ENCODE measurements at places on chromosomes 5 and 9. TPM values are rescaled to one million over a fixed set of nuclear protein-coding genes. Genes with fewer than 3 reads are reported as not detected.

The LCN1 gene
- total RNA-seq: not detected

The OCLN gene
- total RNA-seq: 56.2 TPM

The GAS1 gene
- total RNA-seq: 49.2 TPM

DNA sequence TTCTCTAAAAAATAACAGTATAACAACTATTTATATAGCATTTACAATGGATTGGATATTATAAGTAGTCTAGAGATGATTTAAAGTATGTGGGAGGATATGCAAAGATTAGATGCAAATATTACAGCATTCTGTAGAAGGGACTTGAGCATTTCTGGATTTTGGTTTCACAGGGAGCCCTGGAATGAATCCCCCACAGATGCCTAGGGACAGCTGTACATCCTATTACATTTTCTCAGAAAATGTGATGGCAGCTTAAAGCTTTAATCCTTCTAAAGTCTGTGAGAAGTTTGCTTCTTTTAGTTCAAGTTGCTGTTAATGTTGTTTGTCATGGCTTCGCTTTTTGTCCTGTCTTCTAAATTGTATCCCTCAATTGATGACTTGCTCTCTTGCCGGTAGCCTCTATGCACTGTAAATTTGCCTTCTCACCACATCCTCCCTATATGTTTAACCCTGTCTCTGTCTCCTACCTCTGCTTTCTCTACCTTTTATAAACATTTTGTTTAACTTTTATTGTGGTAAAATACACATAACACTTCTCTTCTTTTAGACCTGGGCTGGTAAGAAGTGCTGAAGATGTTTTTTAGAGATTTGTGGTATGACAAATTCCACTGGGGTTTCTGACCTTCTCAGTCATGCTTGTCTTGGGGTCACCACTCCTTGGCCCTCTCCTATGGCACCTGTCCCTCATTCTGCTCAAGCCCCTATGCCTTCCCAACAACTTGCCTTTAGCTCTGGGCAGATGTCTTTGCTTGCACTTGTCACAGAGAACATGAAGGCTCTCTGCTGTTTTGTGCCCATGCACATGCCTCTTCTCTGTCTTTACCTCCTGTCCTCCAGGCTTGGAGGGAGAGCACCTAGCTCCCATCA lies 37.9 kb downstream of the LNPEP start:
- no peak overlapping the region for H3K4me3 ChIP-seq
- H3K36me3 ChIP-seq: no peaks in the 10 kb centered on the region
- no peaks in the 10 kb centered on the region for H3K4me1 ChIP-seq
- no peaks in the 10 kb centered on the region for H3K27me3 ChIP-seq
- no peak for DNase-seq
- no peak overlapping the region for H3K27ac ChIP-seq

- no peaks in the 10 kb centered on the region for H3K27me3 ChIP-seq
- no peak overlapping the region for H3K27ac ChIP-seq
- no peak overlapping the region for H3K4me3 ChIP-seq
- no peaks in the 10 kb centered on the region for H3K4me1 ChIP-seq
- H3K36me3 ChIP-seq: no peaks in the 10 kb centered on the region
Measured at GRCh38 chr5:143413958-143414669, 10.6 kb upstream of the NR3C1 start.

DNA sequence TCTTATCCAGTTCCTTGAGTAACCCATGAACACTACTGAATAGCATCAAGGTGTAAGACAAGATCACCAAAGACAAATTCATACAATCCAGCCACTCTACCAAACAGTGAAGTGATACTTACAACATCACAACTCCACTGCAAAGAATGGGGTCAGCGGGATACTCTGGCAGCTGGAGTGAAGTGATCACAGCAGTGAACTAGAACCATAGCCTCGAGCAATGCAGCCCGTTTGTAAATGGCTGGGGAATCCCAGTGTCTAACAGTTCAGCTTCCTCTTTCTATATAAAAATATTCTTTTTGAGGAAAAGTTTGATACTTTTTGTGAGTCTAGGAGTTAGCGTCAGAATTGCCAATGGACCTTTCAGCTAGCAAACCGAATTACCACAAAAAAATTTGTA lies 515.2 kb downstream of the ZNF608 start:
- DNase-seq: no peak
- no peaks in the 10 kb centered on the region for H3K4me1 ChIP-seq
- H3K4me3 ChIP-seq: no peak overlapping the region
- no peaks in the 10 kb centered on the region for H3K27me3 ChIP-seq

DNA sequence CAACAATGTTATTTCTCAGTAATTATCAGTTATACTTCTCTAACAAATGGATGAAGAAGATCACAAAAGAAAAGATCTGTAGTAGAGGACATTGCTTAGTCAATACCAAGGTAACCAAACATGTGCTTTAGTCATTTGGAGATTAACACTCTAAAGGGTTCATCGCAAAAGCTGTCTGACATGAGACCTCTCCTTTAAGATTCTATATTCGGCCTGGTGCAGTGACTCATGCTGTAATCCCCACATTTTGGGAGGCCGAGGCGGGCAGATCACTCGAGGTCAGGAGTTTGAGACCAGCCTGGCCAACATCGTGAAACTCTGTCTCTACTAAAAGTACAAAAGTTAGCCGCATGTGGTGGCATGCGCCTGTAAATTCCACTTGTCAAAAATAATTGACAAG lies 18.3 kb upstream of the CKMT2 start:
- no peak overlapping the region for H3K4me3 ChIP-seq
- no peaks in the 10 kb centered on the region for H3K27me3 ChIP-seq
- no peaks in the 10 kb centered on the region for H3K36me3 ChIP-seq
- no peak overlapping the region for H3K27ac ChIP-seq
- H3K4me1 ChIP-seq: no peaks in the 10 kb centered on the region

Data from esophagus squamous epithelium (tissue), 5 donors.